Stimulated activated naive CD8-positive, alpha-beta T cell treated with anti-CD3 and anti-CD28 coated beads, Interleukin-15, amount 100 ng/mL, for 72 hours (primary cell): ENCODE measurements at places on chromosomes 5 and 9.

DNA sequence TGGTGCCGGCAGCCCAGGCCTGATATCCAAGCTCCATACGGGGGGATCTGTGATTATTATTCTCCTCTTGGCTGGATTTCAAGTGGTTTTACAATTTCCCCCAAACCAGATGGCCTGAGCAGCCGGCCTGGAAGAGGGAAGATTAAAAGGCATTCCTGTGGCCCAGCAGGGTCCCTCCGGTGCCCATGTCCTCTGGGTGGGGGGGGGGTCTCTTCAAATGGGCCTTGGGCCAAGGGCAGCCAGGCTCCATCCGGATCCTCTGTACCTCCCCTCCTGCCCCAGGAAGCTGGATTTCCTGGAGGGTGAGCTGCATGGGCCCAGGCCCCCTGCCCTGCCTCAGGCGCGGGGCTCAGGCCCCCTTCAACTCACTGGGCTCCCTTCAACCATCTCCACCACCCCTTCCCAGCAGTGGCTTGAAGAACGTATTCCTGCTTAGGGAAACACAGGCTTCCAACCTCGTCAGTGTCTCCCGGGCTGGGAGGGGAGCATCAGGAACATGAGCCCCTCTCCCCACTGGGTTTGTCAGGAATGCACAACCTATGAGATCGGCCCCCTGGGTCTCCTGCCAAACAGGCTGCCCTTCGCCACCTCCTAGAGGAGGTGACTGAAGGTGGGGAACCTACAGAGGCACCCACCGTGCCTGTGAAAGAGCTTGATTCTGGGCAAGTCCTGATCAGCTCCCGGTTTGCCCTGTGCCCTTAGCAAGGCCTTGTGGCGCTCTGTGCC lies 62.9 kb upstream of the ORM1 start:
- DNase-seq, result no peak

DNA sequence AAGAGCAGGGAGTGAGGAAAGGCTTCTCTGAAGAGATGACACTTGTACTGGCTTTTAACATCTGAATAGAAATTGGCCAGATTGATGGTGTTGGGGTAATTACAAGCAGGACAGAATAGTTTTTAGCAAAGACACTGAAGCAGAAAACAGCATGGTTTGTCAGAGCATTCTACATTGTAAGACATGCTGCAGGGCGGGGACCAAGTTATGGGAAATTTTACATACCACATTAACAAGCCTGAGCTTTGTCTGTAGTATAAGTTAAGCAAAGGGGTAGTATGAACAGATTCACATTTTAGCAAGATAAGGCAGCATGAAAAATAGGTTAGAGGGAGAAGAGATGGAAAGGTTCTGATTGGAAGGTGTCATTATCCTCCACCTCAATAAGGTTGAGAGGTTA lies 66.5 kb downstream of the JMY start:
- DNase-seq, result no peak

DNA sequence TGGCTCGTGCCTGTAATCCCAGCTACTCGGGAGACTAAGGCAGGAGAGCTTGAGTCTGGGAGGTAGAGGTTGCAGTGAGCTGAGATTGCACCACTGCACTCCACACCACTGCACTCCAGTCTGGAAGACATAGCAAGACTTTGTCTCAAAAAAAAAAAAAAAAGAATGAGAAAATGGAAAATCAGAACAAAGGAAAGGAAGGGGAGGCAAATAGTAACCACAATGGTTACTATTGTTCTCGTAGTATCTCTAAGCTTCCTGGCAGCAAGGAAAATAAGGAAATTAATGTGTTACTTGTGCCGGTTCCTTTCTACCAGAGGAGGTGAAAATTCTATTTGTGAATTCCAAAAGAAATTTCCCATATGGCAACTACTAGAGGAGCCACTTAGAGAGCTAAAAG lies 48.5 kb upstream of the BNC2 start:
- no peak for DNase-seq

DNA sequence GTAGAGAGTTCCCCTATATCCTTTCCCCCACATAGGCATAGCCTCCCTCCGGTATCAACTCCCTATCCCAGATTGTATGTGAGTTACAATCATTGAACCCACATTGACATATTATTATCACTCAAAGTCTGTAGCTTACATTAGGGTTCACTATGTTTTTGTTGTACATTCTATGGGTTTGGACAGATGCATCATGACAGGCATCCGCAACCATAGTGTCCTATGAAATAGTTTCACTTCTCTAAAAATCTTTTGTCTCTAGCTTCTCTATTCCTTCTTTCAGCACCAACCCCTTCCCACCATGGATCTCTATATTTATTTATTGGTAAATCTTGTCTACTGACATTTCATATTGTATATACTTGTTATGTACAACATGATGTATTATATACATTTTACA lies 31.6 kb downstream of the TAF11L14 start:
- DNase-seq, result no peak

DNA sequence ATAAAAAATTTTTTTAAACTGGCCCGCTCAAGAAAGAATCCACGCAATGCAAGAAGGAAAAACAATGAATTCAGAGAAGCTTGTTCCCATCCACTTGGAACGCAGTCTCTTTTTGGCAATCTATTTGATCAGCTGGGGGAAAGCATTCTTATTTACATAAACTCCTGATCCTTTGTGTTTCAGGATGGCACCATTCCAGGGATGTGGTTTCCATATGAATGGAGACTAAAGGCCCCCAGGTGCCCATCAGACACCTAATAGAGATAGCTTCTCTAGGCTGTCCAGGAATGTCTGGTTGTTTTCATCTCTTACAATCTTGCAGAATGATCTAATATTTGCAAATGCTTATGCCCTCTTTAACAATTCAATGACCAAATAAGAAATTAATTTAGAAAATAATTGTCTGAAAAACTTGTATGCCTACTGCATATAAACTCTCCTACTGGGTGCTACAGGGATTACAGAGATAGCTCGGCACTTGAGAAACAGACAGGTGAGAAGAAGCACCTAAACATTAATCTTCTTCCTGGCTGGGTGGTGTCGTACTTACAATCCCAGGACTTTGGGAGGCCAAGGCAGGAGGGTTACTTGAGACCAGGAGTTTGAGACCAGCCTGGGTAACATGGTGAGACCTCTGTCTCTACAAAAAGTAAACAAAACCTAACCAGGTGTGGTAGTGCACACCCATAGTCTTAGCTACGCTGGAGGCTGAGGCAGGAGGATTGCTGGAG lies 3.0 kb upstream of the RASGRF2 start:
- no peak for DNase-seq

- no peak for DNase-seq
Measured at GRCh38 chr5:177470759-177471536, 2.5 kb downstream of the DBN1 start.

DNA sequence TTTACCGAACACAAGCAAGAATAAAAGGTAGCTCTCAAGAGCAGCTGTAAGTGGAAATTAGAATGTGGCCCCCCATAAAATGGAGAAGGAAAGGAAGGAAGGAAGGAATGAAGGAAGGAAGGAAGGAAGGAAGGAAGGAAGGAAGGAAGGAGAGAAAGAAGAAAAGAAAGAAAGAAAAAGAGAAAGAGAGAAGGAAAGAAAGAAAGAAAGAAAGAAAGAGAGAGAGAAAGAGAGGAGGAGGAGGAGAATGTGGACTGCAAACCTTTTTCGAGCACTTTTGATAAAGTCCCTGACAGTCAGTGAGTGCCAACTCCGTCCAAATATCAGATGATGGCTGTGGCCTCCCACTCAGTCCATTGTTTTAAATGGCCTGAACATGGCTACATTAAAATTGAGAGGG lies 53.8 kb upstream of the SNX2 start:
- DNase-seq, result no peak

- DNase-seq, result no peak
Measured at GRCh38 chr9:110814159-110814558, 145.6 kb downstream of the MUSK start.

DNA sequence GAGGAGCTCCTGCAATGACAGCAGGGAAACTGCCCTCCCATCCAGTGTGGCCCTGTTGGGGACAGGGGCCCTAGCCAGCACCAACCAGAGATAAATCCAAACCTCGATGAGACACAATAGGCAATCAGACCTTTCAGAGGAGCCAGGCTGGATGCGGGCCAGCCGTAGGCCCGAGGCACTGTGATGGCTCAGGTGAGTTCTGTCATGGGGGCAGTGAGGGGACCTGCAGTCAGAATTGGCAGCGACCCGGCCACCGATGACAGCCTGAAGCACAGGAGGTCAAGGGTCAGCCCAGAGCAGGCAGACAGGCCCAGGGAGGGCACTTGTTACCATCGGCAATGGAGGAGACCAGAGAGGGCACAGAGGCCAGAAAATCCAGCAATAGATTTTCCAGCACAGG lies 90.8 kb downstream of the FRMD3 start:
- DNase-seq, result no peak

DNA sequence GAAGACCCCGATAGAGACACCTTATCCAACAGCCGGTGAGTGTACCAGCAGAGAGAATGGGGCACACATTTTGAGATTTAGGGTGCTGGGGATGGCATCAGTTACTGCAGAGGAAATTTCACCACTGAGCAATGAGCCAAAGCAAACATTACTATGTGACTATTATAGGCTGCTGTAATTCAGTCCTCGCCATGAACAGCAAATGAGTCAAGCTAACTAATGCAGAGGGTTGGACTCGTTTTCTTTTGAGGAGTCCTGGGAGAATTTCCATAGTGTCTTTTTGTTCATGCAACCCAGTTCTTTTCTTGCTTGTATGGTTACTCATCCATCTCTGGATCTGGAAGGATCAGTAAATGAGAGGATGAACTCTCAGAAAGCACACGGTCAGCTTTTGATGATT lies 323.8 kb downstream of the PSAT1 start:
- no peak for DNase-seq

DNA sequence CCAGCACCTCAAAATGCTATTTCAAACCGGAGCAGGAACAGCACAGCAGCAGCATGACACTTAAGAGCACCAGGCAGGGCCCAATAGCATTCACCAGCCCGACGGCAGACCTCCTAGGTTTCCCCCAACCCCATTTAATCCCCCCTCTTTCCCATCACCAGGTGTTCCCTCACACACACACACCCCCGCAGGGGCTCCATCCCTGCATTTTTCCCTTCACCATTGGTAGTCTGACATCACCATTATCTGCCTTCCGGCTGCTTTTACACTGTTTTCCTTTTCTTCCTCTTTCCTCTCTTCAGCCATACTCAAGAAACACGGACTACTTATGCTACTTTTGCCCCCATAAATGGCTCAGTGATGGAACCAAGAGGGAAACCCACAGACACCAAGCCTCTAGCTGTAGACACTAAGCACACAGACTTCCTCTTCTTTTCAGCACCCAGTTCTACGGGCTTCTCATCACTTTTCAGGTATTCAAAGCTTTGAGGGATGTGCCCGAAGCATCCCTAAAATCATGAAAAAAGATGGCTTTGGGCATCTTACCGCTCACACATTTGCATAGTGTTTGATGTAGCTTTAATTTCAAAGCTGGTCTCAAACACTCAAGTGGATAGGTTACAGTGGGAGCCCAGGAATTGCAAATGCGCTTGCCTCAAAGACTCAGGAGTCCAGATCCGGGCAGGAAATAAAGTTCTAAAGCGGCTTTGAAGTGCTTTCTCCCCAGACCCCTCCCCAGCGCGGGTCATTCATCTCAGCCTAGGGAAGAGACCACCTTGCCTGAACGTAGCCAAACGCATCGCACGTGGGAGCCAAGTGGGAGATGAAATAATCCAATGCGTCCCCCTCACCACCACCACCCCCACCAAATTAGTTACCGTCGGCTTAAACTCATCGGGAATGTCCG lies 141.5 kb downstream of the TSSK1B start:
- DNase-seq, result no peak

GRCh38 chr9:129626625-129627284 lies 792 bp downstream of the NTMT1 start:
- no peak for DNase-seq

DNA sequence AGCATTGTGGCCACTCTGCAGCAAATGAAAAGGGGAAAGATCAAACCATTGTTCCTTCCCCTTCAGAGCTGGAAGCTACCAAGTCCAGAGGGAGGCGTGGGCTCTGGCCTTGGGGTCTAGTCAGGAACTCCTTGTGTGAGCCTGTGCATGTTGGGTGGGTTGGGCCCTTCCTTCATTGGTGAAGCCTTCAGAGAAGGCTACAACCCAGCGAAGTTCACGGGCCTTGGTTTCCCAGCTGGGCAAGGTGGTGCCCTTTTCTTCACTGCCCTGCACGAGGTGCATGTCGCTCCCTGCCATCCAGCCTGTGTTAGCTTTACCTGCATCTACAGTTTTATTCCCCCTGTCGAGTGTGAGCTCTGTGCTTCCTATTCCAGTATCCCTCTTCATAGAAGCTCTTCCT lies 84.7 kb downstream of the ZNF618 start:
- no peak for DNase-seq

DNA sequence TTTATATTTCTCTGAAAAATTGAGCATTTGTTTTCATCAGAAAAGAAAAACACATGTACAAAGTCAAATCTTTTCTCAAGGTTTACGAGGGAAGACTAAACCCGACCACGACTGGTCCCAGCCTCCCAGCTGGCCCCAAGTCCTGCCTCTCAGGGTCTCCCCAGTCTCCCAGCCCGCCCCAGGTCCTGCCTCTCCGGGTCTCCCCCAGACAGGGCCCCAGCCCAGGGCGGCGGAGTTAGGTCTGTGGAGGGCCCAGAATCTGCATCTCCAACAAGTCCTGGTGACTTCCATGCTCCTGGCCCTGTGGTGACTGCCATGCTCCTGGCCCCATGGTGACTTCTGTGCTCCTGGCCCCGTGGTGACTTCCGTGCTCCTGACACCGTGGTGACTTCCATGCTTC lies 359.9 kb downstream of the IRX2 start:
- no peak for DNase-seq

GRCh38 chr5:68746643-68747420 lies 347.0 kb upstream of the SLC30A5 start:
- DNase-seq, result no peak

DNA sequence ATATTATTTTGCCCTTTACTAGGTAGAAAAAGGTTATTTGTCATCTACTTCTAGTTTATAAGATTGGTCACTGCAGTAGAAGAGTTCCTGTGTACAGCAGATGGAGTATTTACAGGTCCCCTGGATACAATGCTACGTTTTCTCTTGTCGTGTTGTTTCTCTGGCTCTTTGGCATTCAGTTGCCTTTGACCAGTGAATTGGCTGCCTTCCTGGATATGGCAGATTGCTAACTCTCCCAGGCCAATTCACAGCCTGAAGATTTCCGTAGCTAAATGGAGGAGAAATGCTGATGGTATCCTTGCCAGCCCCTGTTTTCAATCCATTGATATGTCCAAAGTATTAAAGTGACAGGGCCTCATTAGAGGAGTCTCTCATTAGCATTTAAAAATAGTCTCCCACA lies 32.5 kb upstream of the GNAQ start:
- DNase-seq, result no peak

- no peak for DNase-seq
Measured at GRCh38 chr5:90557391-90557790, 1.2 kb upstream of the ADGRV1 start.

DNA sequence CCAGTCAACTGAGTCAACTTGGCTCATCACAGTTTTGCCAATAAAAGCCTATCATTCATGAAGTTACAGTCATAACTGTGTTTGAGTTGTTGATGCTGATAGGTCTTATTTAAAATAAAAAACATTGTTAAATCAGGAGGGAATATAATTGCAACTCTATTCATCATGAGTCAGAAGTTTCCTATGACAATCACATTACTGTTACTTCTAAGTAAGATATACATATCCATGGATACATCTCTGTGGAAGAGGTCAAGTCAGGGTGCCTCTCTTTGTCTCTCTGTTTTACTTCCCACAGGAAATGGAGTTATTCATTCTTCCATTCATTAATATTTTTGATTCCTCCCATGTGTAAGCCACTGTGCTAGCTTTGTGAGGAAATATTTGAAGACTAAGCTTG lies 2015.4 kb upstream of the WWC1 start:
- no peak for DNase-seq
